ENCODE measurements at places on chromosomes 11 and 22.
A peak's percentile ranks its signal among the peaks of the same experiment; 100 is the strongest.

GRCh38 chr11:109956124-109956793 is 136.9 kb upstream of the ZC3H12C start:
- DNase-seq: no peak

DNA sequence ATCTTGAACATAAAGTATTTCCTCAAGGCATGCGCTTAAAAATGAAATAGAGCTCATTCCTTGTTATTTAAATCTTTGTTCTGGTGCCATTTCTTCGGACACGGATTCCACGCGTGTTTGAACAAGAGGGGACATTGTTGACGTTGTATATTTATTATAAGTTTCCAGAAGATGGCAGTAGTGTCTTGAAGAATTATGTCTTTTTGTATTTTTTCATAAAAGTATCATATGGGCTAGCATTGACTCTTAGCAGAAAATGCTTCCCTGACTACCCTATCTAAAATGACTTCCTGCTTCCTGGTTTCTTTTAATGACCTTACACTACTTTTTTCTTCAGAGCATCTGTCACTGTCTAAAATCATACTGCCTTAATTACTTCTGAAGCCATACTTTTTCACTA is 20.4 kb downstream of the BIRC2 start:
- DNase-seq: peak; percentile 50

DNA sequence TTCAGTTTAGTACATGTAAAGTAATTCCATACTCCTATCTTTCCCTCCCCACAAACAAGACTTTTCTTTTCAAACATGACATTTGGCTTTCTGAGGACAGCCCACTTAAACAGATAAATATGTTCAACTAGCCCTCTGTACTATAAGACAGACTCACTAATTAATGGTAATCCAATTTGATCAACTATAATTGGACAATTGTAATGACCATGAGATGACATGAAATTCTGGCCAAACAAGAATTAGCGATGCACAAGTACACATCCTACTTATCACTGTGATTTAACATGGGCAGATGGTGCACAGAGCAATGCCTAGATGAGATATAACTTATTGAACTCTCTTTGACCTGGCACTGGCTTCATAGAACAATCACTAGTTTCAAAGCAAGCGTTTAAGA is 1033.7 kb upstream of the CCDC90B start:
- no peak for DNase-seq

DNA sequence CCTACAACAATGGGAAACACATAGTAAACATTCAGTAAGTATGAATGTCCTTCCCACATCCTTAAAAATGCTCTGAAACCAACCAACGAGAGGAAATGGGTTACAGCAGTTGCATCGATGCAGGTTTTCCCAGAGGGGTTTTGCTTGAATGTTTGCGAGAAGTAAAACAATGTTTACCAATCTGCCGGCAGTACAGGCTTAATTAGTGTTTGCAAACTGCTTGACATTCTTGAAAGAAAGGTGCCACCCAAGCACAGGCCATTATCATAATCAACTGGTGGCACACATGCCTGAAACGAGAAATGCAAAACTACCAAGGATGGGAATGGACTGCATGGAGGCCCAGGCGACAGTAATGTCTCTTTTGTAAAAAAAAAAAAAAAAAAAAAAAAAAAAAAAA is 27.1 kb upstream of the OPCML start:
- no peak for DNase-seq

GRCh38 chr11:64787526-64788320 is 9.4 kb upstream of the SF1 start:
- DNase-seq: peak; percentile 61

Data from CD4-positive, alpha-beta memory T cell (primary cell).